Cardiac fibroblast (primary cell): ENCODE measurements at places on chromosomes 1 and 21.
A peak's percentile ranks its signal among the peaks of the same experiment; 100 is the strongest.

GRCh38 chr1:48725341-48726046, 51.2 kb downstream of the BEND5 start:
- no peak for DNase-seq

- no peak for DNase-seq
Observed at GRCh38 chr1:184116287-184116686, 64.8 kb downstream of the TSEN15 start.

GRCh38 chr21:45026066-45026745, 48.2 kb upstream of the ADARB1 start:
- DNase-seq, result no peak

GRCh38 chr1:82485591-82486369, 685.0 kb downstream of the ADGRL2 start:
- DNase-seq, result peak; percentile 20

DNA sequence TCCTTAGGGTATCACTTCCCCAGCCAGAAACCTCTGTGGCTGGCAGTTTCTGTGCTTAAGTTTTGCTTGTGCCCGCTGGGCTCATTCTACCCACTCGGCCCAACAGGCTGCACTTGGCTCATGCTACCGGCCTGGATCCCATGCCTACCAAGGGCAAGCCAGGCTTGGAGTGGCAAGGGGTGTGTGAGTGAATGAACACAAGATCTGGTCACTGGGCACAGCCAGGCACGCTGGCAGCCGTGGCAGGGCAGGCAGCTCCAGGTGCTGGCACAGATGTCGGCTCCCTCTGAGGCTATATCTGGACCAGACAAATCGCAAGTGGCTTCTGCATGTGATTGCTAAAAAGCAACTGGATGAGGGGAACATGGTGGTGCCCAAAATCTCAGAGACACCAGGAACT, 740.5 kb upstream of the B3GALT2 start:
- DNase-seq, result no peak

DNA sequence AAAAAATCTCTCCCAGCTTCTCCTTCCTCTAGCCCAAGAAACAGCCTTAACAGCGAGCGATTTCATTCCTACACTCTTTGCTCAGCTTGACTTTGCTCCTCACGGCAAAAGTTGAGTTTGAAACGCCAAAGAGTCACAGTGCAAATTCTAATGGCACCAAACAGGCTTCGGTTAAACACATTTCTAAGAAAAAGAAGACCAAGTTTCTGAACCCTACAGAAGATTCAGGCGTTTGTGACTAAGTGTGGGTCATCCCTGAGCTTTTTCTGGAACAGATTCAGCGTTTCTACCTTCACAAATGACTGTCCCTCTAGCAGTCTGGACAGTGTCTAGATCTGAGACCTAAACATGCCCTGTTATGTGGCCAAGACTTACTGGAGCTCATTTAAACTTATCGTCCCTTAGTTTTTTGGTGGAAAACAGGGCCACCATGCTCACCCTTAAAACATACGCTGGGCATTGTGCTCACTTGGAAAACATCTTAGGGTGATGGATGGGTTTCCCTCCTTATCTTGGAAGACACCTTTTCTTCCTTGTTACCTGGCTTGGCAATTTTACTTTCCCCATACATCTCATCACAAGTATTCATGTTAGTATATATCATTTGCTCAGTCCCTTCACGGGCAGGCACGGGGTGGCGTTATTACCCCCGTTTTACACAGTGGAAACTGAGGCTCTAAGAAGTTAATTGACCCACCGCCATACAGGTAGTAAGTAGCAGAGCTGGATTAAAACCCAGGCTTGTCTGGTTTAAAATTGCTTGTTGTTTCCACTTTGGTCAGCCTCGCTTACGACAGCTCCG, 1.0 kb downstream of the C1orf198 start:
- peak; percentile 47 for DNase-seq

DNA sequence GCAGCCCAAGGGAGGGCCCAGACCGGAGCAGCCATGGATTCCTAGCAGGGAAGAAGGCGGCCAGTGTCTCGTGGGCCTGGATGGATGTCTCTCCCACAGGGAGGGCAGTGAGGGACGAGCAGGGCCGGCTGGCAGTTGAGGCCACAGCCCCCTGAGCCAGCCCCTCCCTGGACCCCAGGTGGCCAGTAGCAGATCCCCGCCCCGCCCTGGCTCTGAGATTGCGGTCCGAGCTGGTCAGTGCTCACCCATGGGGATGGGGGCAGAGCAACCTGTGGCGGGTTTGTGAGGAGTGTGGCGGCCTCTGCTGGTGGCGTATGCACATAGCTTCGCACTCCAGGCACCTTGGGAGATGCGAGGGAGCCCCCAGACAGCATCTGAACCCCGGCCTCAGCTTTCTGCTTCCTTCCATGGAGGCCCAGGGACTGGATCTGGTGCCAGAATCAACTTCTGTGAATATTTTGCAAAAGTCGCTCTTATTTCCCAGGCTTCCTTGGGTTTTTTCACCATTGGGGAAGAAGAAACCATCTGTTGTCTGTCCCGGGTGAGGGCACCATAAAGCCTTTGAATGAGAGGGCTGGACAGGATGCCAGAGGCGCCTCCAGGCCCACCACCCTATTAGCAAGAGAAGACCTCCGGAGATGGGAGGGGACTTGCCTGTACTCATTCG, 8.4 kb upstream of the KCNN3 start:
- DNase-seq, result peak; percentile 80

GRCh38 chr1:88145752-88146151, 538.3 kb upstream of the PKN2 start:
- no peak for DNase-seq

DNA sequence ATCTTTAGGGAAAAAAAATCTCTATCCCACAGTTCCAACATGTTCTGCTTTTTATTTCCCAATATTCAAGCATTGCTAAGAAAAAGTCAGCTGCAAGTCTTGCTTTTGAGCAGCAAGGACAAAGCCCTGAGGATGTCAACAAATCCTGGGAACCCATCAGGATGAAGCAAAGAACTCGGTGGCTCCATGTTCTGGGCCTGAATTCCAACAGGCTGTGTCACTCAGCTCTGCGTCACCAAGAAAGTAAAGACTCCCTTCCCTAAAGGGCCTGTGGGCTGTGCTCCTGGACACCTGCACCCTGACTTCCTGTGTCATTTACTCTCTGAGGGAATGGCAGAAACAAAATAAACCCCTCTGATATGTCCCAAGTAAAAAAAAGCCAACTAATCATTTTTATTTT, 95.5 kb downstream of the TIAM1 start:
- peak; percentile 82 for DNase-seq

GRCh38 chr1:84143796-84144565, at the start of gene PRKACB:
TSS of gene PRKACB (plus strand) at chr1:84144271. CDS start at chr1:84144362, 91 bp downstream.
- DNase-seq, result peak; percentile 62

- DNase-seq, result peak; percentile 7
Observed at GRCh38 chr21:30718239-30718909, at the start of gene KRTAP21-3. TSS of gene KRTAP21-3 (minus strand) at chr21:30718777. CDS start at chr21:30718759, 18 bp downstream.

GRCh38 chr1:225780630-225781029, 3.0 kb downstream of the SRP9 start:
- DNase-seq, result no peak

DNA sequence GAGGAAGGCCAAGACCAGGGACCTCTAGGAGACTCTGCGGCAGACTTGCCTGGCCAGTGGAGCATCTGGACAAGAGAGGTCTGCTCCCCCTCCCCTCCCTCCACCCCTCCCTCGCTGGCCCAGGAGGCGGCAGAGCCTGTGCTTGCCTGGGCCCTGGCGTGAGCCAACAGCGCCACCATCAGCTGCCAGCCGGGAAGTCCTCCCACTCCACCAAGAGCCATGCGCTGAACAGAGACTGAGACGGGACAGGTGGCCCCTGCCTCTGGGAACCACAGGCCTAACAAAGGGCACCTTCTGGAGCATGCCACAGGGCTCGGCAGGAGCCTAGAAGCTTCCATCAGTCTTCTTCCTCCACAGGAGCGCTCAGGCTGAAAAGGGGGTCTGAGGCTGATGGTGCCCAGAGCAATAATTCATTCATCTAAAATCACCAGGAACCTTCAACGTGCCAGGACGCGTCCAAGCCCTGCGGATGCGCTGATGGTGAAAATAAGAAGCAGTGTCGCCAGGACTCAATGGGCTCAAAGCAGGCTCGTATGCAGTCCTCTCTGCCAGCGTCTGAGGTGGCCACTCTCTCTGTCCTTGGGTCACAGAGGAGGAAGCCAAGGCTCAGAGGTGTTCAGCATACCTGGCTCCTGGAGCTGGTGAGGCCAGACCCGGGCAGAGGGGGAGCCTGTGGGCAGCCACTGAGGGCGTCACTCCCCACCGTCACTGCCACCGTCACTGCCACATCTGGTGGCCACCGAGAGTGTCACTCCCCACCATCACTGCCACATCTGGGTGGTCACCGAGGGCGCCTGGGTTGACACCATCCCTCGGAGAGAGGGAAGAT, 161.2 kb downstream of the NPHP4 start:
- no peak for DNase-seq

DNA sequence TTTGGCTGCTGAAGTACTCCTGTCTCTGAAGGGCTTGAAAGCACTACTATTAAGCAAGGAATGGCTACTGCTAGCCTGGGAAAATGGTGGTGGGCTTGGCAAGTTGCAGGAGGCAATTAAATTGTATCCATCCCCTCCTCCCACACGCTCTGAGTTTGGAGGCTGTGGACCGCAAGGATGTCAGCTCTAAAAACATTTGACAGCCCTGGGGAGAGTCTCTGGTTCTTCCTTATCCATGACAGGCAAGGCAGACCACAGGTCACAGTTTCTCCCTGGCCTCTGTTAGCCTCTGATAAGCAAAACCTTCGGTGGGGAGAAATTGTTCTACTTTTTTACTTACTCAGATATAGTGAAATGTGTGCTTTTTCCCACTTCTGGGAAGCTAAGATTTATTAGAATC, 46.6 kb downstream of the S1PR1 start:
- no peak for DNase-seq

GRCh38 chr1:2277741-2278488, 49.8 kb downstream of the SKI start:
- DNase-seq, result no peak

DNA sequence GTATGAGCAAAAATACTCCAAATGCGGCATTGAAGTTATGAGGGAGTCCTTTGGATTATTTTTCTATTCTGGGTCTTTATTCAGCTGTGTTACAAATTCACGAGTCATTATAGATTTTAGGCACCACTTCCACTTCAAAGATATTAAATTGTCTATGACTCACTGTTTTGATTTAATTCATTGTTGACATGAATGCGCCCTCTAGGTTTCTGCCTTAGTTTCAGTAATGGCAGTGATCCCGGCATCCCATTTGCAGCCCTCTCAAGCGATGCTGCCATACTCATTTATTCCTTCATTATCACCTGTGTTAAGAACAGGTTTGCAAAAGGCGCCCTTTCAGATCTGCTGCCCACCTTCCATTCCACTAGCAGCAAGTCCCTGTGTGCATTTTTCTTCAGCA, 14.0 kb downstream of the RSPO1 start:
- DNase-seq, result no peak

GRCh38 chr1:158371188-158371953, 17.7 kb downstream of the CD1E start:
- DNase-seq, result no peak

DNA sequence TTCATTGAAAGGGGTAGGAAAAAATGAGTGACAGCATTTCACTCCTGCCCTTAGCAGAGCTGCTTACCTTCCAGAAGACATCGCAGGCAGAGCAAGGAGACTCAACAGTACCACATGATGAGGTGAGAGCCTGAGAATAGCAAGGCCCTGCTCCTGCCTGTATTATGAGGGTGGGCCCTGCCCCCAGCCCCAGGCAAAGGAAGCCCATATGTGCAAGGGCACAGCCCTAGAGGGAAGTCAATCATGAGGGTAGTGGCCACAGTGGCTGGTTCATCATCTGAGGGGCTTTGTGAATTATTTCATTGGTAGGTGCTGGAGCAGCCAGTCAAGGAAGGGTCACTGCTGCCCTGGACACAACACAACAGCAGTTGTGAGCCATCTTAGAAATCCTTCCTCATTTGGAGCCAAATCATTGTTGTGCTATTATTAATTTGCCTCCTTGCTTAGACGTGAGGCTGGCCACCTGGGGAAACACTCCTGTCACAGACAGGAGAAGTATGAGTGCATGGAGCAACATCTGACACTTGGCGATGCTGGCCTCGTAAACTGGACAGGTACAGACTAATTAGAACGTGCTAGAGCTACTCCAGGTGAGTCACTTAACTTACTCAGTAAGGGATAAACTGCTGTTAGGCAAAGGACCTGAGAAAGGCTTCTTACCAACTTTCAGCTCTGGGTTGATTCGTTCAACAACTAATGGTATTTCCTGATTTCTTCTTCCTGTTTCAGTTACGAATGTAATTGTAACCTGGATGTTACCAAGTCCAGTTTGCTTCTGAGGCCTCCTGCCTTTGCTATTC, 22.7 kb upstream of the ACBD6 start:
- DNase-seq, result no peak

DNA sequence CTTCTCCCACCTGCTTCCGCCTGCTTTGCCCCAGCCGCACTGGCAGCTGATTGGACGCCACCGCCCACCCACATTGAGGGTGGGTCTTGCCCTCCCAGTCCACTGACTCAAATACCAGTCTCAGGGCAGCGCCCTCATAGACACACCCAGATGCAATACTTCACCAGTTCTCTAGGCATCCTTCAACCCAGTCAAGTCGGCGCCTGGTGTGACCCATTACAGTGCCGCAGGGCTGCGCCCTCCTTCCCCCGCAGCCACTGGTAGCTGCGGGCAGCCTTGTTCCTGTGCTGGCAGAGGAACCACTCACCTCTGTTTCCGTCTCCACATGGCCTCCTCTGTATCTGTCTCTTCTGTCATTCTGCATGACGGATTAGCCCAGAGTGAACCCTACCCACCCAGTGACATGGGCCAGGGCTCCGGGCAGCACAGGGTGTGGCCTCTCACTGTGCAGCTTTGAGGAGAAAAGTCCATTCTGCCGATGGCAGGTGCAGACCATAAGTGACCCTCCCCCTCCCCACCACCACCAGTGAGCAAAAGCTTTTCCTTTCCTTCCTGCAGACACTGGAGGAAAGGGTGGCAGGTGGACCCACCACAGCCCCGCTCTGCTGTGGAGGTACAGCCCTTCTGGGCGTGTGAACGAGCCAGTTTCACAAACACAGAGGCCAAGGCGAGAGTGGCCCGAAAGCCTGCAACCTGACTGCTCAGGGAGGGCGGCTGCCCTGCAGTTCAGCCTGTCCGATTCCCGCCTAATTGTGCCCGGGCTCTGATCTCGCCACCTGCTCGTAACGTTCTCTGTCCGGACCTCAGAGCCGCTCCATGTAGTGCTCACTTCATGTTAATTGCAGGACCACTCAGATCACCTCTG, 57.1 kb downstream of the FAAP20 start:
- no peak for DNase-seq

DNA sequence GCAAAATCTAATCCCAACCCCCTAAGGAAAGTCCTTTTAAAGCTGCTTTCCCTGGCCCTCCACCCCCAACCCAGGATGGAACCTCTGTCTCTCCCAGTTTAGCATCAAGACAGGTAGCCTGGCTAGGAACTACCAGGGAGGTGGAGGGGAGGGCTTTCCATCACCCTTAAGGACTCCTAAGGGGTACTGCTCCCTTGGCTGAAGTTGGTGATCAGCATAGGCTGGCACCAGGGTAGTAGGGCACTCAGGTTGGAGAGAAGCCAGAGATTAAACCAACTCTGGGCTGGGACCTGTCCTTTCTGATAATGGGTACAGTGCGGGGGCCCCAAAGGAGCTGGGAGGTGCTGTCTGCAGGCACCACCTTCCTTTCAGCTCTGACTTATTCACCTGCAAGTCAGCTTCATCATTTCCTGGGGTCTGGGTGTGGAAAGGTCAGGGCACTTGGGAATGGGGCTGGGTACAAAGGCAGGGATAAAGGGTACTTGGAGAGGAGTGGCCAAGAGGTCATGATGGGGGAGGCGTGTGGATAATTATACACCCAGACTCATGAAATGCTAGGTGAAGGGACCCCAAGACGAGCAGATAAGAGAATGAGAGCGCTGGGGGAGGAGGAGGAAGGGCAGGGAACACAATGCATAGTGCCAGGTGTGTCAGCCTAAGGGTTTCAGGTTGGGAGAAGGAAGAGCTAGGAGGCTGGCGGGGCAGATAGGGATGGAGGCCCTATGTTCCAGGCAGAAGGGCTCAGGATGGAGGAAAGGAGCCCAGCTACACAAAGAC, 1.2 kb downstream of the ARHGEF2 start:
- DNase-seq, result no peak
